ENCODE measurements at places on chromosomes 4 and X.

DNA sequence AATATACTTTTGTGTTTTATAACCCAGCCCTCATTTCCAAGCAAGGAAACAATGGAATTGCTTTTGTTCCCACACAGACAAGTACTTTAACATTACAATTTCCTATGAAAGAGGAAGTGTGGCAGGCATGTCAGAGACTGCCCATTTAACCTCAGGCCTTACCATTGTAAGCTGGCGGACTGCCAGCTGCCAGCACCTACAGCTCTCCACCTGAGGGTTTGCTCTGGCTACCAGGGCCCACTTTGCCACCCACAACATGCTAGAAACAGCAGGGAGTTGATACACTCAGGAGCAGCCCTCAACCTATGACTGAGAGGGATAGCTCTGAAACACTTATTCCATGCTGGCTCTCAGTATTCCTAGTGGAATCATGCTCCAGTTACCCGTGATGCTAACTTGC is 152.3 kb upstream of the PRDX4 start:
- DNase-seq = no peak

DNA sequence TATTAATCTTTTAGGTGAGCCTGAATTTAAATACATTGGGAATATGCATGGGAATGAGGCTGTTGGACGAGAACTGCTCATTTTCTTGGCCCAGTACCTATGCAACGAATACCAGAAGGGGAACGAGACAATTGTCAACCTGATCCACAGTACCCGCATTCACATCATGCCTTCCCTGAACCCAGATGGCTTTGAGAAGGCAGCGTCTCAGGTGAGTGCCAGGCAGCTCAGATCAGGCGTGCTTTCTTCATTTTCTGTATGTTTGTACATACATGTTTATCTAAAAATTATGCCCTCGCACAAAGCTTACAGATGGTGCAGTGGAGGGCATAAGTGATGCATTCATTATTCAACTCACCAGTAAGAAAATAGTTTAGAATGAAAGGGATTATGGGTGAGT is 85.6 kb downstream of the CPE start:
- no peak for DNase-seq

DNA sequence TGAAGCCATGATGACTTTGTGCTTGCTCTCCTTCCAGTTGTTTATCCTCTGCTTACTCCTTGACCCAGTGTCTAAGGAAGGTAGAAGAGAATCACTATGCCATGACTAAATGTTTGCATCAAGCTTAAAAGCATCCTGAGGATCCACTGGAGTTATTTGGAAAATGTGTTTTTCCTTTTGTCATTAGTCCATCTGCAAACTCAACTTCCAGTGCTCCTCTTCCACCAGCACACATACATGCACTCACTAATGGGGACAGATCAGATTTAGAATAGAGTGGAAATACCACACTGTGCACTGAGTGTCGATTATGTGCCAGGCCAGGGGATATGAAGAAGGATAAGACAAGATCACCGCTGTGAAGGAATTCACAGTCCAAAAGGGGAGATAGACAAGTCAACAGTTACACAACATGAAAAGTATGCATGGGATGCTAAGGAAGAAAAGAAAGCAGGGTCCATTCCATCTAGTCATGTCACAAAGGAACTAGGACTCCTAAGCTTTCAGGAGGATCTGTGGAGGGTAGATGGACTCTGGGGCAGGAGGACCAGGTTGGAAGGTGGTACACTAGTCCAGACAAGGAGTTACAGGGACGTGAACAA is 1.9 kb downstream of the OCIAD2 start:
- no peak for DNase-seq

GRCh38 chr4:2673157-2673556 is 83.0 kb downstream of the TNIP2 start:
- DNase-seq = peak; percentile 4

DNA sequence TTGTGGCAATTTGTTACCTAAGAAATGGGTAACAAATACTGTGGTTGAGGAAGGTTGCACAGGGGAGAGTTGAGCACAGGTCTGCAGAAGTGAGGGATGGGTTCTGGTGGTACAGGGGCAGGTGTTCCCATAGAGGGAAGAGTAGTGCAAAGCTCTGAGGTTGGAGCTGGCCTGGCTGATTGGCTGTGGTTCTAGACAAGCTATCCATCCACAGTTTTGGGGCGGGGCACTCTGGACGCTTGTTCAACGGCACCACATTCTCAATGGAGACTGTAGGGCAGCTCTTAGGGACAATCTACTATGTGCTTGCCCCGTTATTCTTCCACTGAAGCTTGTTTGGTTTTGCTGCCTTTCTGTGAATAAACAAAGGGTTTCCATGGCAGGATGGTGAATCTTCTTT is 35.4 kb downstream of the NAT8L start:
- DNase-seq = no peak

GRCh38 chr4:34046580-34046979 is 2197.7 kb downstream of the ARAP2 start:
- DNase-seq = peak; percentile 61

DNA sequence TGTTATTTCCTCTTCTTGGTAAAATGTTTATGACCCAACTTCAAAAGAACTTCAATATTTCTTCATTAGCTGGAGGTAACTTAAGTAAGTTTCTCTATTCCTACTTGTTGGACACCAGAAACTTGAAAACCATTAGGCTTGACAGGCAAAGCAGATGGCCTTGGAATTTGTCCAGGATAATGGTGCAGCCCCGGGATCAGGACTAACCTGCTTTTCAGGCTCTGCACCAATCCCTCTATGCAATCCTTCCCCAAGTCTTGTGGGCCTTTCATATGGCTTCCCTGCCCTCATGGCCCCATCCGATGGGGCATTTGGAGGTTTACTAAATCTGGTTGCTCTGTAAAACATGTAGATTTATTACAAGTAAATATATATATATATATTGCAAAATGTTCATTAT is 68.5 kb downstream of the SPINK2 start:
- no peak for DNase-seq

- peak; percentile 72 for DNase-seq
Observed at GRCh38 chrX:11351375-11352295, 58.4 kb downstream of the AMELX start.

DNA sequence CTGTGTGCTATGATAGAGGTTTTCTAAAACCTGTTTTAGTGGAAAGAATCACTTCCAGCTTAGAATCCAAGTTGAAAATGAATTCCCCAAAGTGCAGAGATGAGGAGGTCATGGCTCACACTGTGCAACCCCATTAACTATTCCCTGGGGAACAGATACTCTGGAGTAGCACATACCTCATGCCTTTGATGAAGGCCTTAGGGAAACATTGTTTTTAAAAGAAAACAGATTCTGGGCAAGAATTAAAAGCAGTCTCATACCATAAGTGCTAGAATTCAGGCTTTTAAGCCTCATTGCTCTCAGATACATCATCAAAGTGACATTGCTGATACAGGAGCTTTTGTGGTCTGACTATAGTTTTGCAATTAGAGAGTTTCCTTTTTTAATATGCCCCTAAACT is 115.1 kb downstream of the NDST4 start:
- no peak for DNase-seq

GRCh38 chr4:55941881-55942396 is 6.8 kb upstream of the CEP135 start:
- DNase-seq = no peak

- DNase-seq = no peak
Observed at GRCh38 chr4:70908993-70909556, 6.9 kb downstream of the MOB1B start.

- no peak for DNase-seq
Observed at GRCh38 chr4:67996127-67996526, 32.8 kb upstream of the TMPRSS11A start.

- no peak for DNase-seq
Observed at GRCh38 chrX:132568291-132568690, 79.5 kb upstream of the MBNL3 start.

DNA sequence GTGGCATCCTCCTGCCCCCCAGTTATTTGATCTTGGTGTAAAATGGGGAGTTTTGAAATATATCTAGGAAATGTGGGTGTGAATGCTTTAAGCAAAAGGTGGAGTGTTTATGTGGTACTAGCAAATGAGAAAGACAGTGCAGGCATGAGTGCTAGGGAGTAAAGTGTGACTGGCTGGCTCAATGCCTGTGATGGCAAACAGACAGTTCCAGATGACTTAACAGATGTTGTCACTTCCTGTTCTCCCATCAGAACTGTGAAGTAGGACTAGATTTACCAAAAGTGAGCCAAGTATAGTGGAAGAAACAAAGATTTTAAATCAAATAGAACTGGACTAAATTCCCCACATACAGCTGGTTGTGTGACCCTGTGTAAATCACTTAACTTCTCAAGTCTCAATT is 8.4 kb upstream of the AMOT start:
- DNase-seq = no peak

- peak; percentile 91 for DNase-seq
Observed at GRCh38 chrX:11533199-11533651, 132.5 kb downstream of the ARHGAP6 start.

- DNase-seq = peak; percentile 66
Observed at GRCh38 chr4:113760094-113760794, 1.3 kb downstream of the CAMK2D start.

GRCh38 chr4:28654618-28655017 is 1794.0 kb downstream of the STIM2 start:
- DNase-seq = no peak

GRCh38 chr4:150720973-150721518 is 139.1 kb downstream of the MAB21L2 start:
- no peak for DNase-seq

DNA sequence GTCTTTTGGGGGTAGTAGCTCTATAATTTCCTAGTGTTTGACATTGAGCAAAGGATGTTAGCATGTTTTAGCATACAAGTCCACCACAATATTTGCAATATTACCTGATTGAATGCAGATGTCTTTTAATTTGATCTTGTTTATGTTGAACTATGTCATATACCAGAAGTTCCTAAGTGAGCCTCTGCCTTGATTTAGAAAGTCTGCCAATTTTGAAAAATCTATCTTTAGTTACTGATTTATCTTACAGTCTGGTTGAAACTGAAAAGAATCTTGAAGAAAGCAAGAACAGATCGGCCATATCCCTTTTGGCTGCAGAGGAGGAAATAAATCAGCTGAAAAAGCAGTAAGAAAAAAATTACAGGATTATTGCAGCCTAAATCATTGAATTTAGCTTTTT is 18.5 kb downstream of the SPATA18 start:
- DNase-seq = no peak

DNA sequence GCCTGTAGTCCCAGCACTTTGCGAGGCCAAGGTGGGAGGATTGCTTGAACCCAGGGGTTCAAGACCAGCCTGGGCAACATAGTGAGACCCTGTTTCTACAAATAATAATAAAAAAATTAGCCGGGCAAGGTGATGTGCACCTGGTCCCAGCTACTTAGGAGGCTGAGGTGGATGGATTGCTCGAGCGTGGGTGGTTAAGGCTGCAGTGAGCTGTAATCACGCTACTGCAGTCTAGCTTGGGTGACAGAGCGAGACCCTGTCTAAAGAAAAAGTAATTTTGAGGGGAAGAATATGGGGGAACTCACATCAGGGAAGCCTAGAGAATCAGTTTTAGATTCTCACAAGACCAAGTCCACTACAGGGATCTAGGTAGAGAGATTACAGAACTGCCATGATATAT is 28.9 kb upstream of the LCORL start:
- DNase-seq = no peak

DNA sequence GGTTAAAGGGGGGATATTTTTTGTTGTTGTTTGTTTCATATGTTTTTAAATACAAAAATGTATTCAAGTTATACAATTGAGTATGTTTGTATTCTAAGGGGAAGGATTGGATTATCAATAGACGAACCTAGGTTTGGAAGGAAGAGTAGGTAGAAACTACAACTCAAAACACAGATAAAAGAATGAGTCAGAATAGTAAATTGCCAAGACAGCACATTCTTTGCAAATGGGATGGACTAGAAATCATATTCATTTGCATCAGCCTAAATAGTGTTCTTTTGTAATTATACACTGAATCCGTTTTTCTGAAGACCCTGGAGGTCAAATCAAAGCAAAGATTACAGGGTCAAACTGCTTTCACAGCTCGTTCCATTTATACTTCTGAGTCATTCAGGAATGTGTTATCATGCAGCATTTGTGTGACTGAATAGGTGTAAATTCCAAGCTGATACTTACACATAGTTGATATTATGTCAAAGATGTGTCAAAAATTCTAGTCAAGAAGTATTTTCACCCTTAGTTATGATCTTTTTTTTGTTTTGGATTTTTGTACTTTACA is 273.3 kb upstream of the FAT4 start:
- peak; percentile 46 for DNase-seq

GRCh38 chrX:2781226-2781571 is 29.4 kb downstream of the XG start:
- DNase-seq = no peak

DNA sequence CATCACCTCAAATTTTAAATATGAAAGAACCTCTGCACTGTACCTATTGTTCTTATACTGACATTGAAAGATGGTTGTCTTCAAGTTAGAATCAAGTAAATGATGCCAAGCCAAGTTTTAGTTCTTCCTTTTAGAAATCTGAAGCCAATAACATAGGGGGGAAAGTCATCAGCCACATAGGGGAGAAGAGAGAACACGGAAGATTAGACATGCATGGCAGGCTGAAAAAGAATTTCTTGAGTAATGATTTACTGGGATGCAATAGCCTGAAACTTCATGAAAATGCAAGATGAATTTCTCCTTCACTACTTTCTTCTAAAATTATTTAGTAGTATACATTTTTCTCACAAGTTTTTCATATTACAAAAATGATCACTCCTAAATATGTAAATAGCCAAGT is 13.6 kb upstream of the EPGN start:
- DNase-seq = no peak

DNA sequence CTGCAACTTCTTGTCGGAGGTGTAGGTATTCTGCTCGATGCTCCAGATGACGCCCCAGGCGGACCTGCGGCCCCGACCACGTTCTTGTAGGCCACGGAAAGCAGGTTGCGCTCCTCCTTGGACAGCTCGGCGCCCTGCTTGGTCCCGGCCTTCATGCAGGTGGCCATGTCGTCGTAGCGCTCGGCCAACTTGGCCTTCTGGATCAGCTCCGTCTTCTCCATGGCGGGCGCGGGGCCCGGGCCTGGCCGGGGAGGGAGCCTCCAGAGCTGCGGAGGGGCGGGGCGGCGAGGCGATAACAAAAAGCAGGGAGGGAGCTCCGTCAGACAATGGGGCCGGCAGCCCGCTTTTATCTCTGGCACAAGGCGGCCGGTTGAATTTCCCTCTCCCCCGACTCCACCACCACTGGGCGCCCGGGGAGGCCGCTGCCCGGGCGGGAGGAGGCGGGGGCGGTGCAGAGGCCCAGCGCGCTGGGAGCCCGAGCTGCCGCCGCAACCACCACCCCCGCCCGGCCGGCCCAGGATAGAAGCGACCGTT is 28.3 kb upstream of the DRP2 start:
- DNase-seq = no peak

DNA sequence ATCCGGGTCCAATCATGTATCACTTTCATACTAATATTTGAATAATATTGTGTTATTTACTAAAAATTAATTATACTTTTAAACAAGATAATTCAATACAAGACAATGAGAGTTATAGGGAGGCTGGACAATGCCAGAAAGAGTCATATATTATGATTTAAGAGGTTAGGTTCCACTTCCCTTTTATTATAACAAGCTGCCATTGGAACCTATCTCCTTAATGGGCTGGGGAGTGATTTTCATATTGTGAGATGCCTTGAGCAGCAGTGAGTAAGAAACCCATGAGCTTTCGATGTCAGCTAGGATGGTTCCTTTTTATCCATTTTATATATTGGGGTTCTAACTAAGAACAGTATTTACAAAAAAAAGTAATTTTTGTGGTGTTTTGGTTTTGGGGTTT is 91.8 kb downstream of the MAB21L2 start:
- no peak for DNase-seq

- DNase-seq = no peak
Observed at GRCh38 chrX:41082783-41083182, 2.5 kb upstream of the USP9X start.

All from fibroblast of the aortic adventitia (primary cell).